ENCODE measurements at places on chromosomes 4 and X.

DNA sequence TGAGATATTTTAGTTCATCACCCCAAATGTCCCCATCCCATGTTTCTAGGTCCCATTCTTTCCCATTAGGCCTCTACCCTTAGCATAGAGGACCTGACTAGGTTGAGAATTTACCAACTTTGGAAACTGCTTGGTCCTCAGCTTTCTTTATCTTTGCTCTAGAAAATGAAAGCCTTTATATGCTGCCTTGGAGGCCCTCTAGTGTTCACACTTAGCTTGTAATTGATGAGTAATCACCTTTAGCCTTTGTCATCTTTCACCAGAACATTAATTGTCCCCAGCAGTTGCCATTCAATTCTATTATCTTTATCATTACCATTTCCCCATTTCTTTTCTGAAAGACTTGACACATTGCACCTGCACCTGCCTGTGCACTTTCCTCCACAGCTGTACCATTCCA is 589.2 kb upstream of the NR3C2 start:
- peak; percentile 8 for DNase-seq

GRCh38 chr4:159856451-159856850 is 753.6 kb downstream of the RAPGEF2 start:
- DNase-seq: no peak

DNA sequence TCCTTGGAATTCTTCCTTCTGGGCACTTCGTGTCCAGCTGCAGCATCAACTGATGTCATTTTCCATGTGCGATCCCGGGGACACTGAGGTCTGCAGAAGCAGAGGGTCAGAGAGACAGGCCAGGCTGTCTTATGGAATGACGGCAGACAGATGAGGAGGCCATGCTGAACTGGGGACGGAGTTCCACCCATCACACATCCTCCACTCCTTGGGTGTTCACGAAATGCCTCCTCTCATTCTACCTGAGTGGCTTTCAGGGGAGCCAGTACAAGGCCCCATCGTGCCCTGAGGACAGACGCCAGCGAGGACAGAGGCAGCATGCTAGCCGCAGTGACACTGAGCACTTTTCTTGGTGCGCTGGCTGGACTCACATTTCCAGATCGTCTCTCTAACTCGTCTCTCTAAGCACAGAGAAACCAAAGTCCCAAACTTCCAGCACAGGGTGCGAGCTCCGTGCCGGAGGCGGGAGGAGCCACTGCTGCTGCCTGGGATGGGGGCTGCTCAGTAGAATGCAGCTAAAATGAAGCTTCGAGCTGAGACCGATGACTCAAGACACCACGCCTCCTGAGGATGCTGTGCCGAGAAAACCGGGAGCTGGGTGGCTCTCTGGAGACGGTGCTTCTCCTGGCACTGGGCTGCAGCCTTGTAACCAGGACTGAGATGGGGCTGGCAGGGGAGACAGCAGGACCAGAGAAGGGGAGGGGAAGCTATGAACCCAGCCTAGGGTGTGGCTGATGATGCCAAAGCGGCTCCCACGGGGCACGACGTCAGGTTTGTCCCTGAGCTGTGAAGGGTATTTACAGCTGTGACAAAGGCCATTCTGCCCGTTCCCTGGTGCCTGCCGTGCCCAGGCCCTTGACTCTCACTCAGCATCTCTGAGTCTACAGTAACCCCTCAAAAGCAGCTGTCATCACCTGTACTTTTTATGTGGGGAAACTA is 8.2 kb downstream of the ABLIM2 start:
- DNase-seq: no peak

DNA sequence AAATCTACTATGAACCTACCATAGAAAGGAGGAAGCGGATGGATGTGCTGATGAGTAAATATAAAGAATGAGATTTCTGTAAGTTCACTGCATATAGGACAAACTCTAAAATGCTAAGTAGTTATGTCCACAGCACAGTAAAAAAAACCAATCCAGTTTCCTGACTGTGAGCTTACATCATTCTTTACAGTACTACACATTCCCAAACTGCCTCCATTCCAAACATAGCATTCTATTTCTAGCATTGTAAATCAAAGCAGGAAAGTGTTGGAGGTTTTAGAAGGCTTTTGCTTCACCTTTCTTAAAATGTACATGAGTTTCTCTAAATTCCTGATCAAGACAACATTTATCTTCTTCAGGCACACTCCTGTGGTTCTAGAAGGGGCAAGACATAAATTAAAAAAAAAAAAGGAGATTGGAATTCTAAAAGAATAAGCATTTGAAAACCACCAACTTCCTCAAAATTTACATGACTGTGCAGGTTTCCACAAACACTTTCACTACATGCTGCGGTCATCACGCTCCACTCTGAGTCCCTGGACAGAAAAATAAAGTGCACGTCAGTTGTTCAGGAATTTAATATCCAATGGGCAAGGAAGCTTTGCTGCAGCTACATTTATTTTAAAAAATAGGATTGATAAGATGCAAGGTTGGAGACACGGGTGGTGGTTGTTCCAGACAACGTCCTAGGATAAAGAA is 297.6 kb upstream of the STS start:
- peak; percentile 5 for DNase-seq

GRCh38 chr4:148327683-148328082 is 114.5 kb downstream of the NR3C2 start:
- no peak for DNase-seq

DNA sequence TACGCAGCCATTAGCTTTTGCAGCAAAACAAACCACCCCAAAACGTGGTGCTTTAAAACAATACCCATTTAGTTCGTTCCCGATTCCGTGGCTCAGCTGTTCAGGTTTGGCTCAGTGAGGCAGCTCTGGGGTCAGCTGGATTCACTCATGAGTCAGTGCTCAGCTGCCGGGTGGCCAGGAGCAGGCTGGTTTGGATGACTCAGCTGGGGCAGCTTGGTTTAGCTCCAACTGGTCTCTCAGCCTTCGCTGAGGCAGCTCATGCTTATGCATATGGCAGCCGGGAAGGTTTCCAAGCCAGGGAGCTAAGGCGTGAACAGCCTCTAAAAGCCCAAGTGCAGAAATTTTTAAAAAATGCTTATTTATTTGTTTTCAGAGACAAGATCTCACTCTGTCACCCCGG is 13.3 kb upstream of the CD99 start:
- peak; percentile 99 for DNase-seq

DNA sequence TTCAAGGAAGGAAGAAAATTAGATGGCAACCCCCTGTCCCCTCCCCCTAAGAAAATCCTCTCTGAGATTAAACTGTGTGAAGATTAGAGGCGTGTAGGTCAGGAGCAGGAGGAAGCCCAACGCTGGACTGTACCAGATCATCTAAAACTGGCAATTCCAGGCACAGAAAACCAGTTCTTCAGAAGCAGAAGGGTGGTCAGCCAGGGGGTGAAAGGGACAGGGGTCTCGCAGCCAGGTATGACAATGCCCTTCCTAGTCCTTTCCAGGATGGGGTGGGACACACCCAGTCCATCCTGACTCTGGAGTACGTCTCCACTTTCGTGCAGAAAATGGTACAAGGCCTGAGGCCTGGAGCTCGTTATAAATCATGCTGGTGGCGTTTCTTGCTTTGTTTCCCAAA is 3.3 kb upstream of the RHOH start:
- no peak for DNase-seq

DNA sequence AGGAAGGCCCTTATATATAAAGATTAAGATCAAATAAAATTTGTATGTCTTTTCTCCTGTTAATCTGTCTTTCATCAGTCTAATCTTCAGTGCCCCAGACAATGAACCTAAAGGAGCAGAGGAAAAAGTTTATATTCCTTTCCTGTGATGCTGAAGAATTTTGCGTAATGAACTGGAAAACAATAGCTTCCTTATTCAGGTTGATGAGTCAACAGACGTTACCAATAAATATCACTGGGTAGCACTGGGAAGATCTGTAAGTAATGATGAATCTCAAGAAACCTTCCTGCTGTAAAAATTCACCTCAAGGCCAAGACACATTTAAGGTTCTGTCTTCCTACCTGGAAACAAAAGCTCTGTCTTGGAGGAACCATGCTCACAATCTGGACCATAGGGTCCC is 25.5 kb downstream of the CDKN2AIP start:
- DNase-seq: peak; percentile 17

Measured in AG10803 (cell line).